ENCODE measurements at places on chromosomes 5 and 9.

- no peak for DNase-seq
Measured at GRCh38 chr5:118185018-118185417, 803.3 kb downstream of the DTWD2 start.

- DNase-seq = no peak
Measured at GRCh38 chr5:151758141-151758429, 346 bp downstream of the ATOX1 start.

DNA sequence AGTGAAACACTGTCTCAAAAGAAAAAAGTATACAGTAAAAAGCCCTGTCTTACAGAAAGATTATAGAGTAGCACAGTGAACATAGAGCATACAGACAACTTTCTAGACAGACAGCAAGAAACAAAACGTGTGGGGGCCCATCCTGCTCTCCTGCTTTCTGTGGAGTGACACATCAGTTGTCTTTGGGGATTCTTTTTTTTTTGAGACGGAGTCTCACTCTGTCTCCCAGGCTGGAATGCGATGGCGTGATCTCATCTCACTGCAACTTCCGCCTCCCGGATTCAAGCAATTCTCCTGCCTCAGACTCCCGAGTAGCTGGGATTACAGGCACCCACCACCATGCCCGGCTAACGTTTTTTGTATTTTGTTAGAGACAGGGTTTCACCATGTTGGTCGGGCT lies 14.9 kb downstream of the CDHR2 start:
- DNase-seq = no peak

GRCh38 chr5:136605638-136606037 lies 240.3 kb upstream of the TRPC7 start:
- no peak for DNase-seq

DNA sequence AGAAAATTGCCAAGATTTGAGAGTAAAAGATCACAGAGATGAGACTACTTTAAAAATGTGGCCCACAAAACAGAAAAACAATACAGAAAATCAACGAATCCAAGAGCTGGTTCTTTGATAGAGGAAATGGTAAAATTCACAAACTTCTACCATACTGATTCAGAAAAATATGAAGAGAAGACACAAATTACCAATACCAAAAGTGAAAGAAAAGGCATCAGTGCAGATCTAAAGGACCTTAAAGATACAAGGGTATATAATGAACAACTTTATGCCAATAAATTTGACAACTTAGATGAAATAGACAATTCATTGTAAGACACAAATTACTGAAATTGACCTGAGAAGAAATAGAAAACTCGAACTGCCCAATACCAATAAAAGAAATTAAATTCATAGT lies 24.4 kb upstream of the SLC1A1 start:
- DNase-seq = no peak

DNA sequence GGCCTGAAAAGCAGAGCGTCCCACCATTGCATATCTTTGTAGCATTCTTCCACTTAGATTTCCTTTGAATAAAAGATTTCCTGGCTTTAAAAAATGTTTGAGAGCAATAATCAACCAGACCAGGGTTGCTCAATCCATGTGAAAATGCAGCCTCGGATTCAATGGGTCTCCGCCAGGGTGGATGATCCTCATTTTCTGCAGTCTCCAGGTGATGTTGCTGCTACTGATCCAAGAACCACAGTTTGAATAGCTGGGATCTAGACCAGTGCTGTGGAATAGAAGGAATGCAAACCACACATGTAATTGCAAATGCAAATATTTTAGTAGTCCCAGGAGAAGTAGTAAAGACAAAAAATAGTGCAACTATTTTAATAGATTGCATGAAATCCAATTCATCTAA lies 317.6 kb downstream of the IRX1 start:
- DNase-seq = no peak

DNA sequence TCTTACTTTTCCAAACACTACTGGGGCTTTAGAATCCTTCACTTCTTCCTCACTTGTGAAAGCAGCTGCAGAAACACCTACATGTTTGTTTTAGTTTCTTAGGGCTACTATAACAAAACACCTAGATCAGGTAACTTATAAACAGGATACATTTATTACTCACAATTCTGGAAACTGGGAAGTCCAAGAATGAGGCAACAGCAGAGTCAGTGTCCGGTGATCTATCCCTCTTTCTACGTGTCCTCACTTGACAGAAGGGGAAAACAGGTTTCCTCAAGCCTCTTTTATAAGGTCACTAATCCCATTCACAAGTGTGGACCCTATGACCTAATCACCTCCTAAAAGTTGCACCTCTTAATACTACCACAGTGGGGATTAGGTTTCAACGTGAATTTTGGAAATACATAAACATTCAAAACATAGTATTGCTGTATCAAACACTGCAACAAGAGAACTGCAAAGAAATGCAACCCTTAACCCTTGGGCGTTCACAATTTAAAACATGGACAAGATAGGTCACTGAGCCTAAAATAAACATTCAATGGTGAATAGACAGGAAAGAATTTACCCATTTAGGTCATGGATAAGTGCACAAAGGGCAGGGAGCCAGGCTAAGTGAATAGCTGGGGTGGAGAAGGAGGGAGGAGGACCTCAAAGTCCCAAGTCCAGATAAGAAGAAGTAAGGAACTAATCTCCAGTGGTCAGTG lies 104.3 kb downstream of the PIK3R1 start:
- DNase-seq = no peak

- DNase-seq = no peak
Measured at GRCh38 chr5:5755888-5756287, 333.4 kb downstream of the ICE1 start.
